ENCODE measurements at places on chromosomes 3 and 15.

GRCh38 chr15:32721596-32721995, 3.8 kb downstream of the GREM1 start:
- DNase-seq: no peak

DNA sequence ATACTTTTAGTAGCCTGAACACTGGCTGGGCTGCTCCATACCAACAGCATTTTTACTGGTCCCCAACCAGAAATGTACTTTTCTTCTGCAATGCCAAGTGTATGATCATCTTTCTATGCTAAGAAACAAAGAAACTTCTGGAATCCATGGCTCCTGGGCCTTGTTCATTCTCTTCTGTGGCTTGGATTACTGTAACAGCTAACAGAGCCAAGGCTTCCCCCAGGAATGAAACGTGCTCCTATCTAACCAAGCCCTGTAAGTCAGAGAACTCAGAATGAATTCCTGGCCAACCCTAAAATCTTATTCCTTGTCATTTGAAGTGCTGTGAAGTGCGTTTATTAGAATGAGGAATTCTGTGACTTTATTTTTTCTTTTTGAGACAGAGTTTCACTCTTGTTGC, 102.9 kb upstream of the RAD18 start:
- no peak for DNase-seq

- no peak for DNase-seq
These were observed 173.8 kb downstream of the RPLP1 start for GRCh38 chr15:69626095-69627066.

- no peak for DNase-seq
These were observed 76.3 kb upstream of the COL8A1 start for GRCh38 chr3:99562138-99562537.

- no peak for DNase-seq
These were observed 65.8 kb downstream of the EXOG start for GRCh38 chr3:38561746-38562466.

GRCh38 chr3:197381371-197381770, 83.0 kb upstream of the DLG1 start:
- DNase-seq: no peak

- no peak for DNase-seq
These were observed 40.9 kb upstream of the FAM3D start for GRCh38 chr3:58707390-58707930.

DNA sequence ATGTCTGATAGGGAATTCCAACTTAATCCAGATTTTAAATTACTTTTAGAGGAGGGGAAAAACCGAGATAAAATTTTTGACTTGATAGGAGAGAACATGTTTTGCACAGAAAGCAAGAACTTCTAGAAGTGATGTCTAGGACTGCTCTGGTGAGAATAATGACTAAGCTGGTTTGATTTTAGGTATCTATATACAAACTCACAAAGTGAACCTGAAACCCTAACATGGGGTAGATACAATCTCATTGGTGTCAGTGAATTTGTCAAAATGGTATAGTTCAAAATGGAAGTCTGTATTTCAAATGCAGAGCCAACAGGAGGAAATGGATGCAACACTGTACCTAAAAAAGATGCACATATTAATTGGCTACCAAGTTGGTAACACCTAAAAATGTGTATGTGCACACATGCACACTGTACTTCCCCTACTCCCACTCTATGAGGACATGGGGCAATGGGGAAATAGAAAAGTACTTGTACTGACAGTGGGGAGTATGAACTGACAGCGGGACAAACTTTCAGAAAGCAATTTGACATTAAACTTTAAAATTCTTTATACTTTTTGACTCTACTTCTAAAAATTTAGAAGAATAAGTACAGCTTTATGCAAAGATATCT, 53.0 kb downstream of the NR1I2 start:
- DNase-seq: no peak

GRCh38 chr3:111311709-111312235, 230.2 kb upstream of the CD96 start:
- no peak for DNase-seq

DNA sequence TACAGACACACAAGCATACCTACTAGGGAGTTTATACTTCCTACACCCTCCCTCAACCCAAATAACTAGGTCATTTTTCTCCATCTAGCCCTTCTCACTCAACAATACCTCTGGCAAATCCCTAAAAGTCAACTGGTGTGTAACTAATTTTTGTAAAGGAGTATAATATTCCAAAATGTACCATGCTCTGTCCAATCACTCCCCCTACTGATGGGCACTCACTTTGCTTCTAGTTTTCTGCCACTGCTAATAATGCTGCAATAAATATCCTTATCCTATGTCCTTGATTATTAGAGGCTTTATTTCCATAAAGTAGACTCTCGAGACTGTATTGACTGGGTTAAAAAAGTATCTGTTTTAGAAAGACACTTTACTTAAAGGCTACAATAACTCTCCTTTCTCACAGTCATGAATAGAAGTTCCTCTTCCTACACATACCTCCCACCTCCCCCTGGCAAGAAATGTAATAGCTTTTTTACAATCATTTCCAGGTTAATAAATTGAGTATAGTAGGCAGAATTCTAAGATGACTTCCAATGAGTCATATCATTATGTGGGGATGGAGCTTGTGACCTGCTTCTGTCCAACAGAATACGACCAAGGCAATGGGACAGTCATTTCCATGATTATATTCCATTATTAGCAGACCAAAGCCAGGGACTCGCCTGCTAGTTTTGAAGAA, 30.0 kb downstream of the SHQ1 start:
- DNase-seq: no peak
